ENCODE measurements at places on chromosomes 3 and 15.

DNA sequence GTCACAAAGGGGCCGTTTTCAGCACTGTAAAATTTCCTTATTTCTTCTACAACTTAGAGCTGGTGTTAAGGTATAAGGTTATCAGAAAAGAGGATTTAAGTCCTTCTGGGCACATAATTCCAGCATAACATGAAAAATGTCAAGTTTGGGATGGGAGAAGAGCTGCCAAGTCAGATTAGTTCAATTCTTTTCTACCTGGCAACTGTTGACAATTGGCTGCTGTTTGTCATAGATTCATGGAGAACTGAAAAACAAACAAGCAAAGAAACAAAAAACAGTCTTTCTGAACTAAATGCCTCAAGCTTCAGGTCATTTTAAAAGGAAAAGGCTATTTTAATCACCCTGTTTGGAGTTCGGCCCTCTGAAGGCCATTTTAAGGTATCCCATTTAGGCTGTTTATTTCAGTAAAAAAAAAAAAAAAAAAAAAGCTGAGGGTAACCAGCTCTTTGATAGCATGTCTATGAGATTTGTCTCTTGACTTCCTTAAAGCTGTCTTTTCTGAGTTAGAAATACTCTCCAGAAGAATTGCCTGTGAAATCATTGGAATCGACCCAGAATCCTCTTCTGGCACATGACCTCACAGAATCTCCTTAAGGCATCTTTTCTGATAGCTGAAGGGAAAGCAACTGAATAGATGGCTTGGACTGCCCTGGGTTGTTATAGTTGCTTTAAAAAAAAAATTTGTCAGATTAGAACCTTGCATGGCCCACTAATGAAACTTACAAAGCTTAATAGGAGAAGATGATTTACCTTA lies 173.3 kb downstream of the SEMA6D start:
- DNase-seq = no peak

GRCh38 chr3:49017971-49018706 lies at the start of gene DALRD3:
Gene DALRD3, minus strand, starts transcription at chr3:49018580. Its CDS starts 16 bp downstream, at chr3:49018564.
- DNase-seq = peak; percentile 39

GRCh38 chr3:127732303-127732702 lies 59.6 kb downstream of the ABTB1 start:
- DNase-seq = no peak

DNA sequence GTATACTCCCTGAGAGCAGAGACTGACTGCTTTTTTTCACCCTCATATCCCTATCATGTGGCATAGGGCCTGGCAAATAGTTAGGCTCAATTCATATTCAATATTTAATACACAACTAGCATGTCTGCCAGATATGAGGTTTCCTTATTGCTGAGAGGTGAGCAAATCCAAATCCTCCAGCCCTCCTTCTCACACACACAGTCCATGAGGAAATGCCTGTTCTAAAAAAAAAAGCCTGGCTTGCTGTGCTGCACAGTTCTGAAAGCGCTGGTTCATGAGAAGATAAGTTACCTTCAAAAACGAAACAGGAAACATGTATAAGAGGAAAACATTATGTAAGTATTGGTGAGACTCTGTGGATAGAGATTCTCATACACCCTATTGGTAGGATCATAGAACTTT lies 15.5 kb upstream of the ACAP2 start:
- no peak for DNase-seq

- no peak for DNase-seq
These were observed 319.5 kb downstream of the C3orf38 start for GRCh38 chr3:88469216-88469615.

All from stimulated activated CD4-positive, alpha-beta T cell treated with anti-CD3 and anti-CD28 coated beads, Interleukin-2, amount 100 ng/mL, for 4 hours (primary cell).